ENCODE measurements at places on chromosomes 5 and 9. TPM values are rescaled to one million over a fixed set of nuclear protein-coding genes. Genes with fewer than 3 reads are reported as not detected.
A peak's percentile ranks its signal among the peaks of the same experiment; 100 is the strongest.

The HTR4 gene
- total RNA-seq = not detected

The C5orf52 gene
- total RNA-seq = 0.42 TPM

The NMUR2 gene
- not detected for total RNA-seq

The PCDHGA1 gene
- total RNA-seq = 0.09 TPM

The PTPRD gene
- total RNA-seq = not detected

The LVRN gene
- total RNA-seq = not detected

The WNT8A gene
- not detected for total RNA-seq

The RFESD gene
- total RNA-seq = 4.2 TPM

The NUTM2F gene
- total RNA-seq = not detected

DNA sequence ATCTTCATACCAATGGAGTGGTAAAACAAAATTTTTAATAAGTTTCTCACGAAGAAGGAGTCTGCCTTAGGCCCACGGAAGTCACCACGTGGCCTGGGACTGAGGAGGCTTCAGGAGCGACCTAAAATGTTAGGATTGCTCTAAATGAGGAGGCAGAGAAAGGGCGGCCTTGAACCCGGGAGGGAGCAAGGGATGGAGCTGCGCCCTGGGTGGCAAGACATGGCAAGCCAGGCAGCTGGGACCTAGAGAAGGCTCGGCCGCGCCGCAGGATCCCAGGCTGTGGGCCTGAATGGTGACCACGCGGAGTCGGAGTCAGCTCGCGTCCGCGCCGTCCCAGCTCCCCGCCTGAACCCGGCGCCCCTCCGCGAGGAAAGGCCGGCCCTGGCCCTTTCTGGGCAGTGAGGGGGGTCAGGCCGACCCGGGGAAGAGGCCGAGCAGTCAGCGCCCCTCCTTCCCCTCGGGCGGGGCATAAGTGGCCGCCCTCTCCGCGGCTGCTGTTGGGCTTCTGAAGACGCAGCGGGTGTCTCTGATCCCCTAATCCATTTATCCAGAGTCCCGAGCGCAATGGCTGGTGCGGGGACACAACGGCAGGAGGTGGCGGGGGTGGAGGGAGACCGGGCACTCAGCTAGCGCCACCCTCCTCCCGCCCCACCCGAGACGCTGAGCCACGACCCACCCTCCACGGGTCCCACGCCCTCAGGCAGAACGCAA lies 10.6 kb downstream of the IRX1 start:
- DNase-seq = no peak

DNA sequence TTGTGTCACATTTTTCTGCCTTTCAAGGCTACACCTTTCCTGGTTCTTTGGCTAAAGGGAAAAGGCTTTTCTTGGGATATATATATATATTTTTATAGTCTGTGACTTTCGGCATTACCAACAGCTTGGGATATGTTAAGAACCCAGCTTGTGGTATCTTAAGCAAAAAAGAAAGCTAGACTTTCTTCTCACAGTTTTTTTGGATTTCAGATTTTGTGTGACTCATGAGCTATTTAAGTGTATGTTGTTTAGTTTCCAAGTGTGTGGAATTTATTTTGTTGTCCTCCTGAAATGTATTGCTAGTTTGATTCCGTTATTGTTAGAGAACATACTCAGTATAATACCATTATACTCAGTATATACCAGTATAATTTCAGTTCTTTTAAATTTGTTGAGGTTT lies 64.8 kb downstream of the ERCC6L2 start:
- DNase-seq = no peak

GRCh38 chr5:63323926-63324325 lies 638.3 kb downstream of the HTR1A start:
- DNase-seq = no peak

DNA sequence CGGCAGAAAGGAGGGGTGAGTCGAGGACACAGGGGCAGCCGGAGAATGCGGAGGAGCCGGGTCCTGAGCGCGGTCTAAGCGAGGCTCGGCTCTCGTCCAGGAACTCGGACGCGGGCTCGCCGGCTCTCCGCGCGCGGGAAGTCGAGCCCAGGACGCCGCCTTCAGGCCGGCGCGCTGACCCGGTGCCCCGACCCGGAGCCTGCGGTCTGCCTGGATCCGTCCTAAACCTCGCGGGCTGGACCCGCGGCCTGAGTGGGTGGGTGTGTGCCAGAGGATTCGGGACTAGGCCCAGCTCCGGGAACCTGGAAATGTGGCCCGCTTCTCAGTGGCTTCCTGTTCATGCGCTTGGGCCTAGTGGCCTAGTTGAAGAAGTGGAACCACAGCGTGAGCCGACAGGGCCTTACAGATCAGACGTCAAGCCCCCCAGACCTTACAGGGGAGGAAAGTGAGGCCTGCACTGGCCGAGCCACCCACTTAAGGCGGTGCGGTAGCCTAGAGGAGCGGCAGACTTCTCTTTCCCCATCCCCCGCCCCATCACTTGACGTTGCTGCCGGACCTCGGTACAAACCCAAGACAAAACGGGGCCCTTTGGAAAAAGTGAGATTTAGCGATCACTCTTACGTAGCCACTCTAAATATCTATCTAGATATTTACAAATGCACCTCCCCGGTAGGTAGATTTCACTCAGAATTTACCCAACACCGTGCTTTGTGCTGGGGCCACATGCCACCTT lies 1.2 kb downstream of the CDKN2B-AS1 start:
- DNase-seq = peak; percentile 77

- DNase-seq = no peak
These were observed 161.4 kb upstream of the GAS1 start for GRCh38 chr9:87108661-87109060.

GRCh38 chr5:77311214-77311571 lies 100.7 kb downstream of the PDE8B start:
- no peak for DNase-seq

- no peak for DNase-seq
These were observed 499.2 kb downstream of the BNC2 start for GRCh38 chr9:16371306-16371705.

GRCh38 chr5:134092875-134093274 lies 21.6 kb upstream of the TCF7 start:
- no peak for DNase-seq

GRCh38 chr9:76530458-76531110 lies 71.6 kb downstream of the GCNT1 start:
- DNase-seq = no peak

DNA sequence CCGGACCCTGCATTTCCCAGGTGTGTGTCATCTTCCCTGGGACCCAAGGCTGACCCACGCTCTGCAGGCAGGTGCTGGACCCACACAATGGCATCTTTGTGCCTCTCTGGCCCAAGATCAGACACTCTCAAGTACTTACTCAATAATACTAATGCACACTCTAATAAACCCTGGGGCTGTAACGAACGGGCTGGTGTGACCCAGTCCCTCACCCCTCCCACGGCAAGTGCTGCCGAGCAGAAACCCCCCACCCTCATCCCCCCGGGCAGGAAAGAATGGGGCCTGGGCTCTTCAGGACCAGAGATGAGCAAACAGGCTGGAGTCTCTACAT lies 1.1 kb upstream of the OBP2B start:
- DNase-seq = no peak

- DNase-seq = no peak
These were observed 11.9 kb downstream of the GNPDA1 start for GRCh38 chr5:142000704-142001484.

- no peak for DNase-seq
These were observed 407.0 kb downstream of the KCTD16 start for GRCh38 chr5:144577676-144578075.

DNA sequence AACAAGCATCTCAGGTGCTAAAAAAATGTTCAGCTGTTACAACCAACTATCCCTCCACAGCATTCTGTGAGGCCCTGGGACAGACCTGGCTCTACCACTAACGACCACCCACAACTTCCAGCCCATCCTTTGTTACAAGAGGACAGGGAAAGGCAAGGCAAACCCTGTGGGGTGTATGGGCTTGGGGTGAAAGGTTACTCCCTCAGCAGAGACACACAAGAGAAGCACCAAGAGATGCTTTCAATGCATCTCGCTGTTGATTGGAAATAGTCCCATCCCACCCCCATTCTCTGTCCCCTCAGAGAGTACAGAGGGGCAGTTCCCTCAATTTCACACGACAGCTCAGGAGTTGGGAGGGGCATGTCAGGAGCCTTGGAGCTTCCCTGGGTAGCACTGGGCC lies 234.1 kb downstream of the CAAP1 start:
- no peak for DNase-seq

DNA sequence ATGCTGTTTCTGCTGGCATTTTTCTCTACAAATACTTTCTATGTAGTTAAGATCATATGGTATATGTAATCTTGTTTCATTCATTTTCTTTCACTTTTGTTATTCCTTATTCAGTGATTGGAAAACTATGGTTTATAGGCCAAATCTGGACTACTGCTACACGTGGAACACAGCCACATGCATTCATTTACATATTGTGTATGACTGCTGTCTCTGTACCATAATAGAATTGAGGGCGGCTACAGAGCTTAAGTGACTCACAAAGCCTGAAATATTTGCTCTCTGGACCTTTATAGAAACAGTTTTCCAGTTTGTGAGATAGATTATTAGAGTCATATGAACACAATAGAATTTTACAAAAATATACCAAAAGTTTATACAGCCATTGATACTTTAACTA lies 133.6 kb upstream of the CDKN2B start:
- DNase-seq = no peak

DNA sequence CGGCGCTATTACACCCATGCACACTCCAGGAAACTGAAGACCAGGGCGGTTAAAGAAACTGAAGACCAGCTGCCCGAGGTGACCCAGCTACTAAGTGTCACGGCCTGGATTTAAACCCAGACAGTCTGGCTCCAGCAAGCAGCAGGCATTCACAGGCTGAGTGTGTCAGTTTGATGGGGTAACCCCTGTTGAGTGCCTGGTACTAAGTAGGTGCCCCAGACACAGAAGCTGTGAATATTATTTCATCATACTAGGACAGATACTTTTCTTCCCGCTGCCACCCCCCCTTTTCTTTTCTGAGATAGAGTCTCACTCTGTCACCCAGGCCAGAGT lies 7.3 kb downstream of the ENG start:
- no peak for DNase-seq

DNA sequence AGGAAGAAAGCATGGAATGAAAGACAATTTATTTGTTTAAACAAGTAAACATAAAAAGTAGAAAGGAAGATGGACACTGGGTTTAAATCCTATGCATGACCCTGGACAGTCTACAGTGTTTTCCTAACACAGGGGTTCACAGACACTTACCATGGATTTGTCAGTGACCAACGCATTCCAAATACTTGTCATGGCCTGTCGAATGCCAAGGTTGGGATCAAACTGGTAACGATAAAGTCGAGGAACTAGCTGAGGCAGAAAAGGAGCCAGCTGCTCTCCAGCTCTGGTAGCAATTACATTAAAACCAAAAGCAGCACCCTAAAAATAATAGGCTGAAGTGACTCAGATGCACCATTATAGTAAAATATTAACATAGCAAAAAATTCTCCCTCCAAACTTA lies 59.4 kb upstream of the OR2K2 start:
- no peak for DNase-seq

DNA sequence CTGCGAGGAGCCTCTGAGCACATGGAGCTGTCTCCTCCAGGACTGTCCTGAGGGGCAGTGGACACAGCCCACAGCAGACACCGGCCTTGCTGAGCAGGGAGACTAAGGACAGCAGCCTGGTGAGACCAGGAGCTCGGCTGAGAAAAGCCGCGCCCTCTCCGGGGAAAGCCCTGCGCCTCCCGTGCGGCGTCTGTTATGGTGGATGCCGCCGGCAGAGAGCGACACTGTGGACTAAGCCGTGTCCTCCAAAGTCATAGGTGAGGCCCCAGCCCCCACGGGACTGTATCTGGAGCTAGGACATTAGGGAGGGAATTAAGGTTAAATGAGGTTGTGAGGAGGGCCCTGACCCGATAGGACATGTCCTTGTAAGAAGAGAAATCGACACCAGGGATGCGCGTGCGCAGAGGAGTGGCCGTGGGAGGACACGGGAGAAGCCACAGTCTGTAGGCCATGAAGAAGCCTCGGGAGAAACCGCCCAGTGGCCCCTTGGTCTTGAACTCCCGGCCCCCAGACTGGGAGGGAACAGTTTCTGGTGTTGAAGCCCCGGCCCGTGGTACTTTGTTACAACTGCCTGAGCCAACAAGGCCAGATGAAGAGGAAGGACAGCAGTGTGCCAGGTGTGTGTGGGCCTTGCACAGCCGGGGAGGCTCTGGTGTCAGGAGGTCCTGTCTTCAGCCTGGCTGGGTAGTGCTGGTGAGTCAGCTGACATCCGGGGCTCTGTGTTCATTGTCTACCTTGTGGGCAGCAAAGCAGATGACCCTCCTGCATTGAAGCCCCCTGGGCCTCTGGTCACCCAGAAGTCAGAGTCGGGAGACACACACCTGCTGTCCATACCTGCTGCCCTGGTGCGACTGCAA lies 22.1 kb downstream of the MRPL36 start:
- DNase-seq = no peak

DNA sequence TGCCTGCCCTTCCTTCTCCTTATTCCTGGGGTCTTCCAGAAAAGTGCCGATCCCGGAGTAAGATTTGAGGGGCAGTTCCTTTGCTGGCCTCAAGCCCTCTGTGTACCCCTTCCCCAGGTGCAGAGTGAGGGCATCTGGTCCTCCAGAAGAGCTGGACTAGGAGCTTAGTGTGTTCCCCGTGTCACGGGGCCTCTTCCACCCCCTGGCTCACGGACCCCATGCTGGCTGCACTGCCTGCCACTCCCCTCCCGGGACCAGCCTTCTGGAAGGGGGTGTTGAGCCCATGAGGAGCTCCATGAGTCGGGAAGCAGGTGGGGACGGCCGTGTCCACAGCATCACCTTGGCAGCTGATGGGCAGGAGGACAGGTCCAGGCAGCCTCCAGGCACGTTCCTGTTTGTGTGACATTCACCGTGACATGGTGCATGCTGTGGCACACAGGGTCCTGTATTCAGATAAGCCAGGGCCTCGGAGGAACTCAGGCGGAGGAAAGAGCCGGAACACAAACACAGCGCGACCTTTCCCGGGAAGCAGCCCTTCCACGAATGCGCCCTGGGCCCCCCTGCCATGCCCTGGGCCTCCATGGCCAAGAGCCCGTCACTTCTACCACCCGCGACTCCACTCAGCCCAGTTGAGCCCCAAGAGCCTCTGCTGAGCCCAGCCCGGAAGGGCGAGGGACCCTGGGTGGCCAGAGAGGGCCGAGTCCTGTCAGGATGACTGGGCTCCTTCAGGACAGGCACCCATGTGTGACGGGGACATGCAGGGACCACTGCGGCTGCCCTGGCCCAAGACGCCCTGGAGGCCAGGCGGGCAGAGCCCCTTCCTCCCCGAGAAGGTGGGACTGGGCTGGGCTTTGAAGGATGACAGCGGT lies 5.9 kb upstream of the LCN1 start:
- DNase-seq = no peak

DNA sequence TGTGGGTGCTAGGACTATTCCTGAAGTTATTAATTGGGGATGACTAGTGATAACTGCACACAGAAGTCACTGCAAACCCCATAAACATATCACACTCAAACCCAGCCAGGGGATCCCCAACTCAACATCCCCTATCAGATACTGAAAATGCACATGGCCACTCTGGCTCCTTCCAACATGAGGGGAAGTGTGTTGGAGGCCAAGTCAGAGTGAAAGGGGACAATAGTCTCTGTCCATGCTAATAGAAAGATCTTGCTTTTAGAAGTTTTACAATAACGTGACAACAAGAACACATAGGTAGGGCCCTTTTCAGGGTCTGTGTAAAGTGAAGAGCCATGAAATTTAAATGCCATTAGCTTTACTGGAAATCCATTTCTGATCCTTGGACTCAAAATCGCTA lies 98.8 kb upstream of the SEMA6A start:
- no peak for DNase-seq

GRCh38 chr5:128885649-128886255 lies 79.5 kb upstream of the SLC27A6 start:
- no peak for DNase-seq
